ENCODE measurements at places on chromosomes 5 and 9. TPM values are rescaled to one million over a fixed set of nuclear protein-coding genes. Genes with fewer than 3 reads are reported as not detected.

Gene FAM221B
- total RNA-seq, result not detected

Gene RANBP3L
- total RNA-seq, result 0.95 TPM

Gene GPR151
- total RNA-seq, result not detected

Gene GLRA1
- not detected for total RNA-seq

Gene NTRK2
- 13.3 TPM for total RNA-seq

Gene CARD9
- total RNA-seq, result 2.3 TPM

Gene AGXT2
- not detected for total RNA-seq

Gene DAB2
- total RNA-seq, result 30.6 TPM

Gene PCDHA9
- 0.08 TPM for total RNA-seq

Gene MRPL50
- 6.8 TPM for total RNA-seq

Gene SLC36A3
- not detected for total RNA-seq

Gene DNAH5
- 0.13 TPM for total RNA-seq

Gene SOHLH1
- total RNA-seq, result not detected

Gene SNX2
- total RNA-seq, result 60.3 TPM

Gene PCDHGC4
- 17.6 TPM for total RNA-seq

Gene SMIM32
- not detected for total RNA-seq

Gene PCDHB12
- total RNA-seq, result 0.97 TPM

Gene IL4
- not detected for total RNA-seq

Gene TJP2
- 132 TPM for total RNA-seq

Gene ADAMTS19
- total RNA-seq, result not detected

Gene C9orf43
- 2.0 TPM for total RNA-seq

Gene IGFBPL1
- total RNA-seq, result not detected

Gene OR1Q1
- not detected for total RNA-seq

Gene SNCB
- total RNA-seq, result not detected

Gene ZBED3
- total RNA-seq, result 3.7 TPM

Gene INSYN2B
- 0.56 TPM for total RNA-seq

Gene TRIM7
- total RNA-seq, result 63.5 TPM

Gene ARL14EPL
- total RNA-seq, result not detected

Gene BSPRY
- total RNA-seq, result 37.3 TPM

Gene CLIC3
- 120 TPM for total RNA-seq

Gene ORM1
- total RNA-seq, result 59.2 TPM

Gene CCDC183
- 1.1 TPM for total RNA-seq

Gene PSD2
- 0.13 TPM for total RNA-seq

Gene ST8SIA4
- total RNA-seq, result 0.44 TPM

Gene PCDHB13
- total RNA-seq, result 5.9 TPM

Gene DMRT3
- not detected for total RNA-seq

Gene EQTN
- 0.97 TPM for total RNA-seq

Gene EIF4E1B
- not detected for total RNA-seq

Gene ZDHHC11B
- total RNA-seq, result 25.4 TPM

Gene IFNK
- total RNA-seq, result not detected

Gene GFI1B
- total RNA-seq, result not detected

Gene NRG2
- total RNA-seq, result 4.5 TPM

Gene ACTL7A
- not detected for total RNA-seq

Gene F12
- total RNA-seq, result 2.3 TPM

Gene PPP1R2B
- 0.38 TPM for total RNA-seq

Gene PRR7
- total RNA-seq, result 7.9 TPM

Gene TIGD6
- total RNA-seq, result 4.3 TPM

Gene TNIP1
- 94.7 TPM for total RNA-seq

Gene IL13
- not detected for total RNA-seq

Gene PRDM9
- not detected for total RNA-seq

All from suprapubic skin (tissue), 4 donors.